ENCODE measurements at places on chromosomes 1 and 21. TPM values are rescaled to one million over a fixed set of nuclear protein-coding genes. Genes with fewer than 3 reads are reported as not detected.

The DCST1 gene
- total RNA-seq = not detected

The RPE65 gene
- total RNA-seq = not detected

DNA sequence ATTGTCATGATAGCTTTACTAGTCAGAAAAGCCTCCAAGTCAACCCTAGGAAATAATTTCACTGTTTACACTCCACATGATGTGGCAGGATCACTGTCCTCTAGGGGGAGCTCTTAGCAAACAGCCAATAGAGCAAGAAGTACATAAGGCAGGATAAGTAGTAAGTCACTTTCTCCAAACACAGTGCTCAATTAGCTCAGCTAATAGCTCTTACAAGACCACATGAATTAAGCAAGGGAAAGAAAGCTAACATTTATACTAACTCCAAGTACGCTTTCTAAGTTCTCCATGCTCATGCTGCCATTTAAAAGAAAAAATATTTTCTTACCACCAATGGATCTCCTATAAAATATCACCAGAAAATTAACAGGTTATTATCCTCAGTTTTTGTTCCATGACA, 66.9 kb upstream of the LRIF1 start:
- DNase-seq = peak; percentile 83
- H3K27me3 ChIP-seq = no peaks in the 10 kb centered on the region
- no peaks in the 10 kb centered on the region for H3K4me1 ChIP-seq
- no peaks in the 10 kb centered on the region for H3K36me3 ChIP-seq

DNA sequence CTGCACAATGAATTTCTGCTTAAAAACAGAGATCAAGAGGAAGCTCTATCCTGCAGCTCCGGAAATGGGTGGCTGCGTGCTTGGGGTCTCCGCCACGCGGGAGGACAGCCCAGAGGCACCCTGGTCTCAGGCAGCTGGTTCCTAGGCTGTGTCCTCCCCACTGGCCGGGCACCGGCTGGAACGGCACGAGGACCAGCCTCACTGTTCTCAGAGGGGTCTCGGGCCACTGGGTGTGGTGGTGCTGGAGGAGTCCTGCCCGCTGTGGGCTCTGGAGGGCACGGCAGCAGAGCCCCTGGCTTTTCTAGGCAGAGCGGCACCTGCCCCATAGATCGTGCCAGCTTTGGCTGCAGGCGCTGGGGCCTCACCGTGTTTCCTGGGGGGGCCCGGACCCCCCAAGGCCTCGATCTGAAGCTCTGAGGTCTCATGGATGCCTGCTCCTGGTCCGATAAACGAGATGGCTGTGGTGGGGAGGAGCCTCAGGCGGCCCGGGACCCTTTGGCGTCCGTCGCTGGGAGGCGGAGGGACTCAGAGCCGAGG, 8.2 kb upstream of the RNF223 start:
- H3K4me3 ChIP-seq = no peak overlapping the region
- DNase-seq = peak; percentile 44
- peaks cover 8% of the 10 kb centered on the region for H3K27me3 ChIP-seq
- no peak overlapping the region for H3K27ac ChIP-seq
